ENCODE measurements at places on chromosomes 2 and 18. TPM values are rescaled to one million over a fixed set of nuclear protein-coding genes. Genes with fewer than 3 reads are reported as not detected.

DCC gene
- total RNA-seq: not detected

LBH gene
- 0.40 TPM for total RNA-seq

GRCh38 chr2:44980751-44981713 lies 28.2 kb downstream of the SIX2 start:
- no peak for DNase-seq

GRCh38 chr2:31207790-31208189 lies 9.5 kb downstream of the CAPN14 start:
- DNase-seq: no peak

DNA sequence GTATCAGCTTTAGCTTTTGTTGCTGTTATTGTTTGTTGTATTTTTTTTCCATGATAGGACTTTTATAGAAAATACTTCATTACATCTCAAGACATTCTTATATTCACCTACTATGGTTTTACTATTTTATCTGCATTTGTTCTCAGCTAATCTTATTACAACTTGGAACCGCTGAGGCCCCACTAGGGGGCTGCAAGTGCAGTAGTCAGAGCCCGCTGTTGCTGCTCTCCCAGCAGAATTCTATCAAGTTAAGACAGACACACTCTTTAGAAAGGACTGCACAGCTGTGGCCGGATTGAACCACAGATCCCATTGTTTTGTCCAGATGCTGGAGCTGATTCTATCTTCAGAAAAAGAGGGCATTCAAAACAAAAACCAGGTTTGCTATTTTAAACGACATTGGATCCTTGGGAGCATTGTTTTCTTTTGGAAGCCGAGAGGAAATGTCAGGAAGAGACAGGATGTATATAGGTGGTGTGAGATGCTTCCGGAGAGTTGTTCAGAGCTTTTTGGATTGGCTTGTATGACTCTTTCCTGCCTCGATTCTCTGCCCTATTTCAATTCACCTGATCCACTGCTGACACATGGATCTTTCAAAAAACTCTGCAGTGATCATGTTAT lies 105.7 kb upstream of the GAREM1 start:
- peak; percentile 13 for DNase-seq

- no peak for DNase-seq
These were observed 17.0 kb upstream of the GPR17 start for GRCh38 chr2:127628767-127629614.

LRP2 gene
- not detected for total RNA-seq

DNA sequence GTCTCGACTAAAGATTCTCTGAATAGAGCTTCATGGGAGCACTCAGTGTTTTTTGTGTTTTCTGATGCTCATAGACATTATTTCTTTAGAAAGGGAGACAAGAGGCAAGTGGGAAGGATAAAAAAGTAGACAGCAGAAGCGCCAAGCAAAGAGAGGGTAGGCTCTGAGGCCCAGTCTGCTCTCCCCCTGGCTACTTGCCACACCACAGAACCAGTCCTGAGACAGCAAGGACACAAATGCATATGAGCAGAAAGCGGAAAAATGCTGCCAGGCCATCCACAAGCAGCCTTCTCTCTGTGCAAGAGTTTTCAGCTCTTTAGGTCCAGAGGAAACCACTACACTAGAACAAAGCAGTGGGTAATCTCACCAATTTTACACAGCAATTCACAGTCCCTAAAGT lies 285.4 kb downstream of the ZNF521 start:
- DNase-seq: no peak

GRCh38 chr2:15559379-15560139 lies 1.6 kb downstream of the NBAS start:
- no peak for DNase-seq

- DNase-seq: no peak
These were observed 4.3 kb downstream of the TNP1 start for GRCh38 chr2:216855605-216856004.

KCNIP3 gene
- 19.1 TPM for total RNA-seq

- DNase-seq: no peak
These were observed 101.8 kb upstream of the NPAS2 start for GRCh38 chr2:100718065-100718629.

- no peak for DNase-seq
These were observed 80.8 kb downstream of the FMNL2 start for GRCh38 chr2:152415796-152416195.

DNA sequence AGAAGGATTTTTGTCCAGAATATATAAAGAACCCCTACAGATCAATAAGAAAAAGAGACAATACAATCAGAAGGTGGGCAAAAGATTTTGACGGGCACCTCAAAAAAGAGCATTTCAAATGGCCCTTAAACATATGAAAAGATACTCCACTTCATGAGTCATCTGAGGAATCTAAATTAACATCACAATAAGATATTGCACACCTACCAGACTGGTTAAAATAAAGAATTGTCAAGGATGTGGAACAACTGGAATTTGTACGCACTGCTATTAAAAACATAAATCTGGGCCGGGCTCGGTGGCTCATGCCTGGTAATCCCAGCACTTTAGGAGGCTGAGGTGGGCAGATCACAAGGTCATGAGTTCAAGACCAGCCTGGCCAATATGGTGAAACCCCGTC lies 17.0 kb upstream of the NCOA1 start:
- no peak for DNase-seq

- DNase-seq: no peak
These were observed 137.5 kb downstream of the FMNL2 start for GRCh38 chr2:152472481-152472887.

DNA sequence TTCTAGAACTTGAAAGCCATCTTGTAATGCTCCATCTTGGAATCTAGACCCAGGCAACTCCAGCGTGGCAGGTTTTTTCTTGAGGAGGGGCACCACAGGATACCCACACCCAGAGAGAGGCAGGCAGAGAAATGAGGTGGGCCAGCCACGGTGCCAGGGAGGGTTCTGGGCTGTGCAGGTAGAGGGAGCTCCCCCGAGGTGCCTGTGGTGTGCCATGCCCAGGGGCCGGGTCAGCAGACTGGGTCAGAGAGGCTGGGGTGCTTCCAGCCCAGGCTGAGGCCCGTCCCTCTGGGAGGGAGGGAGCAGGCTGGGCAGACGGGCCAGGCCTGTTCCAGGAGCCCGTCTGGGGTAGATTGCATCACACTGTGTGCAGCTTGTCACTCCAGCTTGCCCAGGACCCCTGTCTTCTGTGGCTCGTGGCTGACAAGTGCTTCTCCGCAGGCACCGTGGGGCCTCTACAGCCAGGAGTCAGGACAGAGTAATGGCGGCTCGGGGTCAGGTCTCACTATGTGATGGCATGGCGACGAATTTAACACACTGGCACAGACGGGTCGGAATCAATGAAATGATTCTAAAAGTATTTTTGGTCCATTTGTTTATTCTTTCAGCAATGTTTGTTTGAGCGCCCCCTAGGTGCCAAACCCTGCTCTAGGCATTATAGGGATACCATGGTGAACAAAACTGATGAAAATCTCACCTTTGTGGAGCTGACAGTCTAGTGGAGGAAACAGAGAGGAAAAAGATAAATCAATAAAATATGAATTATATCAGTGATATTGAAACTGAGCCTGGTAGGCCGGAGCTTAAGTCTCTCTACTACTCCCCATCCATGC lies 144.0 kb downstream of the ACOXL start:
- DNase-seq: no peak

DNA sequence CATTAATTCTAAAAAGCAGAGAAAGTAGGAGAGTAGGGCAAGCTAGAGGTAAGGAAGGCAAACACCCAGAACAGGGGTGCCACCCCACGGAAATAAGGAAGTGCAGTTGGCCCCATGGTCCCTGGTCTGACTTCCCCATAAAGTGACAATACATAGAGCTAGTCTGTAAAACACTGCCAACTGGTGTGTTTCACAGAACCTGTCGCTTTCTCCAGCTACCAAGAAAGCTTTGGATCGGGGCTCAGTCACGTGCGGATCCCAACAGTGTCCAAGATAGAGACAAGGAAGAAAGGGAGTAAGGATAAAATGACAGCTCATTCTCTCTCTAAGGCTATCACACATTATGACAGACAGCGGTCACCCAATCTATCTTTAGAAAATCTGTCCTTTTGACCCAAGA lies 36.4 kb downstream of the TBC1D8 start:
- DNase-seq: no peak

DNAJC5G gene
- total RNA-seq: not detected

DNA sequence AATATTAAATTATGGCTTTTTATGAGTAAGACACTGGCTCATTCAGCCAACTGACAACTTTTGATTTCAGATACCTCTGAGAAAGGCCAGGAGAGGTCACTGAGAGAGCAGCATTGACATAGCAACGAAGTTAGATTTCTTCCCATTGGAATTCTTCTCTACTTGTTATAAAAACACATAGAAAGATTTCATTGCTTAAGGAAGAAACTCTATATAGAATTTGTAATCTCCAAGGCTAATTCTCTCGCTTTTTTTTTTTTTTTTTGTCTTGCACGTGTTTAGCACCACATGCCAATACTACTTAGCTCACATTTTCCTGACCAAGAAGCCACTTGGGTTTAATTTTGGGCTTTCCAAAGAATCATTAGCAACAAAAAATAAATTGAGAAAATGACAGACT lies 233.7 kb downstream of the CALCRL start:
- DNase-seq: no peak

- DNase-seq: no peak
These were observed 1117.0 kb downstream of the DSC3 start for GRCh38 chr18:29925566-29925965.

- peak; percentile 73 for DNase-seq
These were observed 1304.3 kb upstream of the DDX18 start for GRCh38 chr2:116510117-116510671.

Data from PC-3 (cell line).